Left ventricle myocardium superior (tissue), 1 donor: ENCODE measurements at places on chromosomes 6 and 20. TPM values are rescaled to one million over a fixed set of nuclear protein-coding genes. Genes with fewer than 3 reads are reported as not detected.

- DNase-seq = no peak
Observed at GRCh38 chr6:87391334-87391733, 16.4 kb upstream of the CFAP206 start.

- no peak for DNase-seq
Observed at GRCh38 chr20:13786143-13786828, 1.5 kb downstream of the NDUFAF5 start.

The FAM209B gene
- not detected for total RNA-seq

The CALHM4 gene
- 0.32 TPM for total RNA-seq

The FLRT3 gene
- 1.0 TPM for total RNA-seq

GRCh38 chr6:160106010-160106409, 15.6 kb upstream of the SLC22A1 start:
- no peak for DNase-seq

The HIVEP2 gene
- 14.4 TPM for total RNA-seq

The DHX35 gene
- 15.4 TPM for total RNA-seq

DNA sequence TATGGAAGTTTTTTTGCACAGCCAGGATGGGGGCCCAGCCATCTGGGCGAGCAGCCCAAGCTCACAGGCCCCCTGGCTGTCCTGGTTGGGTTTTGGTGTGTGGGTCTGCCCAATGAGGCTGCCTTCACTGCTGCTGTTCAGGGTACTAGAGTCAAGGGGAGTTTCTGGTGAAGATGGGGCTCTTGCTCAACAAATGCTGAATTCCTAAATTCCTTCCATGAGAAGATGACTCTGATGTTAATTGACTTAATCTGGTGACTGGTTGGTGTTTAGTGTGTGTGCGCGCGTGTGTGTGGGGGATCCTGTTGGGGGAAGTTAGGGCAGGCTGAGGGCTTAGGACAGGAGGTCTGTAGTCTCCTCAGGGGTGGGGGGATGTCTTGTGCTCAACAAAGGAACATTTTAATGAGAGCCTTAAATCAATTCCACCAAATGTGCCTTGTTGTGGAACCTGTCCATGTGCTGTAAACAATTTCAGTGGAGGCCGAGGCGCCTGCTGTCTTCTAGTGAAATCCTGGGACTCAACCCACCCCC, 1.9 kb downstream of the PTK7 start:
- DNase-seq = no peak

The KCNB1 gene
- 1.9 TPM for total RNA-seq

DNA sequence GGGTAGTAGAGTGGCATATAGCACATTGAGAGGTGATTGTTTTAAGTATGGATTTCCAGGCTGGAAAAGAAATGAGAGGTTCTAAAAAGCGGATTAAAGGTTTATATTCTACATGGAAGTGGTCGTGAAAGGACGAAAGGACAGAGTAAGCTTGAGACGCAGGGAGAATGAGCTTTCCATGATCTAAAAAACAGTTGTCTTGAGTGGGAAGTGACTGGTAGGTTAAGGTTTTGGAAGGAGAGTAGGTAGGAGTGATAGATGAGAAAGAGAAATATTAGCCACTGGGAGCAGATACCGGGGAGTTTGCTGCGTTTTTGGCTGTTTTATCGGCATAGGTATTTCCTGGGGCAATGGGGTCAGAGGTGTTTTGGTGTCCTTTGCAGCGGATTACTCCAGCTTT, 750.6 kb upstream of the ADGRB3 start:
- no peak for DNase-seq
